ENCODE measurements at places on chromosomes 6 and 20.
A peak's percentile ranks its signal among the peaks of the same experiment; 100 is the strongest.

- no peak for DNase-seq
Measured at GRCh38 chr6:18121580-18122127, 823 bp downstream of the NHLRC1 start.

DNA sequence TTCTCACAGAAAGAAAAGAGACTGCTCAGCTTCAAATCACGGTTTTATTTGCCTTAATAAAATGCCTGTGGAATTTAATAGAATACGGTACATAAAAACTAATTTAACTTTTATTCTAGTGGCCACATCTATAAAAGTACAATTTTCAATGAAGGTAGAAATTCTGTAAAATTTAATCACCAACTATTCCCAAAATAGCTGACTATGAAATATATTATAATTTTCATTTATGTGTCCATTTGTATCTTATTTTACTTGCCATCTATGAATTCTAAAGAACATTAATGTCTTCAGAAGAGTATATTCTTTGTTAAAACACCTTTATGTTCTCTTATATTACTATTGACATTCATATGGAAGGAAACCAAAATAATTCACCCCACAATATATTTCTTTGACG, 192.6 kb downstream of the BTBD3 start:
- DNase-seq, result no peak

GRCh38 chr6:164296411-164296810, 881.9 kb downstream of the QKI start:
- no peak for DNase-seq

DNA sequence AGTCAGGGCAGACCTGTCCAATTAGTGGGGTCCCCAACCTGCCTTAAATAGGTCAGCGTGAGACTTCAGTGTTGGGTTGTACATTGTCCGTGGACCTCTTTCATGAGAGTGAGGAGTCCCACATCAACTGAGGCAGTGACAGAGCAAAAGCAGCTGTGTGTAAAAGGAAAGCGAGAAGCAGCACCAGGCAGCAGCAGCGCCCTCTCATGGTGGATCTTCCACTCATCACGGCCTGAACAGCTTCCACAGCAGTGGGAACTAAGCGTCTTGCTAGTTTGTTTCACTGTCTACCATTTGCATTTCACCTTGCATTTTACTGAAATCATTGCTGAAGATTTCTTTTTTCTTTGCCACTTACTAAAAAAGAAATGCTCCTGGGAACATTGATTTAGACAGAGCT, 333.8 kb downstream of the PKHD1 start:
- peak; percentile 13 for DNase-seq

DNA sequence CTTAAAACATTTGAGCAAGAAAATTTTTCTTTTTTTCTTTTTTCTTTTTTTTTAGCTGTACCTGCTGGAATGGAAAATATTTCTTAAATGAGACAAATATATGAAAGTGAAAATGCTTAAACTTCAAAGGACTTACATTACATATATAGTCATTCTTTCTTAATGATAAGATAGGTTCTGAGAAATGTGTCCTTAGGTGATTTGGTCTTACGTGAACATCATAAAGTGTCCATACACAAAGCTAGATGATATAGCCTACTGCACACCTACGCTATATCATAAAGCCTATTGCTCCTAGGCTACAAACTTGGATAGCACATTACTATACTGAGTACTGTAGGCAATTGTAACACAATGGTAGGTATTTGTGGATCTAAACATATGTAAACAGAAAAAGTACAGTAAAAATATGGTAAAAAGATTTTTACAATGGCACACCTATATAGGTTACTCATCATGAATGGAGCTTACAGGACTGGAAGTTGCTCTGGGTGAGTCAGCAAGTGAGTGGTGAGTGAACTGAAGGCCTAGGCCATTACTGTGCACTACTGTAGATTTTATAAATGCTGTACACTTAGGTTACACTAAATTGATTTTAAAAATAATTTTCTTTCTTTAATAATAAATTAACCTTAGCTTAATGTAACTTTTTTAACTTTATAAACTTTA, 54.6 kb downstream of the RPP21 start:
- peak; percentile 86 for DNase-seq

DNA sequence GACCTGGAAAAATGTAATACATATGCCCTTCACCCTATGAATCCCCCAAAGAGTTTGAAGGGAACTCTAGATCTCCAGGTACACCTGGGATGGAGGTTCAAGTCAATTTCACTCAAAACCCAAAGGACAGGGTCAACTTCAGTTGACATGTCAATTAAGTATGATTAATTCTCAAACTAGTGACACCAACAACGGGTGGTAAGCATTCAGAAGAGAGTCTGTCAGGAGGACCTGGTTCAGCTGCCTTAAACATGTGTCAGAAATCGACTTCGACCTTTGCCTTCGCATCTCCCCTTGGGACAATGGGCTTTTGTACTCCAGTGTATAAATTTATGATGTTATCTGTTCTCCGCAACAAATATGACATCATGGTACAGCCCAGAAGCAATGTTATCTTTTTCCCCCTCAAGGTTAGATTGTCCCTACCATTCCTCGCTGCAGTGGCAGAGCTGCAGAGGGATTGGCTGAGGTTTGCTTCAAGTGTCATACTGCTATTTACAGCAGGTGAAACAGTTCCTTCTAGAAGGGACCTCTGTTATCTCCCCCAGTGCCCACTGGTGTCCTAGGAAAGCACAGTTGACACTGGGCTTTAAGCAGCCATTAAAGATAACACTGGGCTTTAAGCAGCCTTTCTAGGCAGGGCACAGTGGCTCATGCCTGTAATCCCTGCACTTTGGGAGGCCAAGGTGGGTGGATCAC, 94.7 kb upstream of the SNX9 start:
- no peak for DNase-seq

DNA sequence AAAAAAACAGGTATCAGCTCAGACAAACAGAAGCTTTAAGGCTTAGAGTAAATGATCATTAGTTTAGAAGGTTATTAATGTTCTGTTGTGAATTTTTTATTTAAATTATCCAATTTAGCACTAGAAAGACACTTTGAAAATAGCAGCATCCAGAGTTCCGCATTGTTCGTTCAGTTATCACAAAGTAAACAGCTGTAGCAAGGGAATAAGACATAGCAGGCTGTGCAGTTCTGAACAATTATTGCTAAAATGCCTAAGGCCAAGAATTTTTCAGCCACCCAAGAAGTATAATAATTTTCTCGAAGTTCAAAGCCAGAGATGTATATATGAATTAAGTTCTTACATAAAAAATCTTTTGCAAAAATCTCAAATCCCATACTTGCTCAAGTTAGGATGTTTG, 8.0 kb upstream of the TNFAIP3 start:
- DNase-seq, result no peak
